Myometrial cell (primary cell): ENCODE measurements at places on chromosomes 11 and 22. TPM values are rescaled to one million over a fixed set of nuclear protein-coding genes. Genes with fewer than 3 reads are reported as not detected.

The FZD4 gene
- 21.0 and 24.3 TPM in 2 replicates for total RNA-seq

The LARGE1 gene
- 19.3 and 23.0 TPM in 2 replicates for total RNA-seq

The BBS1 gene
- total RNA-seq: 30.8 and 39.8 TPM in 2 replicates

The SHISAL1 gene
- total RNA-seq: 0.71 and 0.86 TPM in 2 replicates

The SAA2 gene
- total RNA-seq: not detected in 2 replicates

The MS4A4E gene
- total RNA-seq: not detected in 2 replicates

The OR6A2 gene
- total RNA-seq: not detected in 2 replicates

The RNH1 gene
- total RNA-seq: 434 and 503 TPM in 2 replicates

The GPHA2 gene
- total RNA-seq: not detected in 2 replicates

The GGTLC3 gene
- total RNA-seq: not detected in 2 replicates

The MALAT1 gene
- total RNA-seq: 582 and 817 TPM in 2 replicates

The LRRC75B gene
- total RNA-seq: 6.1 and 10.5 TPM in 2 replicates

The SCUBE1 gene
- not detected in 2 replicates for total RNA-seq

The MEN1 gene
- 21.6 and 23.4 TPM in 2 replicates for total RNA-seq

The HEPACAM gene
- total RNA-seq: 0.29 and 0.35 TPM in 2 replicates

The PHF21B gene
- not detected in 2 replicates for total RNA-seq

The TMEM132A gene
- 20.6 and 22.2 TPM in 2 replicates for total RNA-seq

The MRGPRF gene
- 34.2 and 39.2 TPM in 2 replicates for total RNA-seq

The TSPAN18 gene
- total RNA-seq: not detected in 2 replicates

The STX3 gene
- 8.9 and 11.0 TPM in 2 replicates for total RNA-seq

The OR4C46 gene
- total RNA-seq: not detected in 2 replicates

The TNNI2 gene
- total RNA-seq: not detected in 2 replicates

The SMC1B gene
- total RNA-seq: not detected in 2 replicates

The P4HA3 gene
- total RNA-seq: 4.8 and 8.4 TPM in 2 replicates

The GRIA4 gene
- not detected in 2 replicates for total RNA-seq

The PPFIBP2 gene
- total RNA-seq: 3.7 and 5.2 TPM in 2 replicates

The UCP3 gene
- total RNA-seq: under 0.01 TPM in 1 of 2 replicates, not detected in the other

The AIFM3 gene
- 0.35 TPM in 1 of 2 replicates, not detected in the other for total RNA-seq

The ST14 gene
- total RNA-seq: not detected in 2 replicates

The OR52H1 gene
- not detected in 2 replicates for total RNA-seq

The BCO2 gene
- 3.7 and 7.1 TPM in 2 replicates for total RNA-seq

The APOA1 gene
- total RNA-seq: 0.35 TPM in 1 of 2 replicates, not detected in the other

The PKDREJ gene
- not detected in 2 replicates for total RNA-seq

The CDKN1C gene
- 40.8 and 43.8 TPM in 2 replicates for total RNA-seq

The OR6T1 gene
- not detected in 2 replicates for total RNA-seq

The SCT gene
- total RNA-seq: not detected in 2 replicates

The PARVA gene
- total RNA-seq: 44.1 and 54.2 TPM in 2 replicates

The CRYBA4 gene
- not detected in 2 replicates for total RNA-seq

The OR51B4 gene
- not detected in 2 replicates for total RNA-seq

The E2F8 gene
- total RNA-seq: 1.2 and 2.0 TPM in 2 replicates

The GPR83 gene
- not detected in 2 replicates for total RNA-seq

The PHLDB1 gene
- total RNA-seq: 56.5 and 61.9 TPM in 2 replicates

The HSPB2 gene
- not detected in 2 replicates for total RNA-seq

The UBQLNL gene
- not detected in 2 replicates for total RNA-seq

The PAX6 gene
- total RNA-seq: not detected in 2 replicates

The MAPK11 gene
- 14.4 and 26.8 TPM in 2 replicates for total RNA-seq

The CLMP gene
- total RNA-seq: 64.6 and 110 TPM in 2 replicates

The EIF1AD gene
- 26.8 and 39.3 TPM in 2 replicates for total RNA-seq

The RDX gene
- 49.4 and 75.5 TPM in 2 replicates for total RNA-seq

The KIRREL3 gene
- 4.1 and 4.3 TPM in 2 replicates for total RNA-seq

The MMP8 gene
- not detected in 2 replicates for total RNA-seq

The H19 gene
- total RNA-seq: 41.8 and 55.1 TPM in 2 replicates

The LRRC32 gene
- total RNA-seq: 1.6 and 6.9 TPM in 2 replicates

The ESAM gene
- 4.8 and 6.3 TPM in 2 replicates for total RNA-seq

The GAB4 gene
- not detected in 2 replicates for total RNA-seq

The TNRC6B gene
- 17.4 and 18.7 TPM in 2 replicates for total RNA-seq

The SMTNL1 gene
- total RNA-seq: not detected in 2 replicates

The FIBIN gene
- 66.0 and 74.6 TPM in 2 replicates for total RNA-seq

The EXPH5 gene
- total RNA-seq: 0.86 and 1.4 TPM in 2 replicates
